ENCODE measurements at places on chromosomes 11 and 22.
A peak's percentile ranks its signal among the peaks of the same experiment; 100 is the strongest.

DNA sequence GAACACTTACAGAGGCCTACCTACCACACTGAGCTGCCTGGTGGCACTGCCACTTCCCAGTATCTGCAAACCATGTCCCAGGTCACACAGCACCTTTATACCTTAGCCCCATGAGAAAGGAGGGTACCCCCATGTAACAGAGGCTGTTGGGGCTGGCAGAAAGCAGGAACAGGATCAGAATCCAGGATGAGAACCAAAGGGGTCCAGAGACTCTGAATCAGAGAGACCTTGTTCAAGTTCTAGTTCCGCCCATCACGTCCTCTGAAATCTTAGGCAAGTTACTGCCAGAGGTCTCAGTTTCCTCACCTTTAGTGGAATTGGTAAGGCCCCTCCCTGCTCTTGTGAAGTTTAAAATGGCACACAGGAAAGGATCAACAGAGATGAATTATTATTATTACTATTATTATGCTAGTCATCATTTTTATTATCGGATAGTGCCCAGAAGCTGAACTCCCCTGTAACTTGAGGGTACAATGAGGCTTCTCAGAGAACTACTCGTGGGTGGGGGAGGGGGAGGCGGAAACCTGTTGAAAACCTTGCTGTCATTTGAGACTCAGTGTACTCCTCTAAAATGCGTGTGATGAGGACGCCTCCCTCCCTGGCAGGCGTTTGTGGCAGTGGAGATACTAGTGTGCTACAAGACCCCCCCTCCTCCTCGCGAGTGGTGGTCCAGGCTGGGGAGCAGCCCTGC, 9.3 kb downstream of the SELENOM start:
- DNase-seq = no peak

GRCh38 chr11:32983506-32983905, 32.2 kb upstream of the DEPDC7 start:
- no peak for DNase-seq

GRCh38 chr22:38452373-38453065, 2.5 kb downstream of the KCNJ4 start:
- no peak for DNase-seq

GRCh38 chr11:5288108-5288905, 13.4 kb downstream of the OR51B4 start:
- no peak for DNase-seq

DNA sequence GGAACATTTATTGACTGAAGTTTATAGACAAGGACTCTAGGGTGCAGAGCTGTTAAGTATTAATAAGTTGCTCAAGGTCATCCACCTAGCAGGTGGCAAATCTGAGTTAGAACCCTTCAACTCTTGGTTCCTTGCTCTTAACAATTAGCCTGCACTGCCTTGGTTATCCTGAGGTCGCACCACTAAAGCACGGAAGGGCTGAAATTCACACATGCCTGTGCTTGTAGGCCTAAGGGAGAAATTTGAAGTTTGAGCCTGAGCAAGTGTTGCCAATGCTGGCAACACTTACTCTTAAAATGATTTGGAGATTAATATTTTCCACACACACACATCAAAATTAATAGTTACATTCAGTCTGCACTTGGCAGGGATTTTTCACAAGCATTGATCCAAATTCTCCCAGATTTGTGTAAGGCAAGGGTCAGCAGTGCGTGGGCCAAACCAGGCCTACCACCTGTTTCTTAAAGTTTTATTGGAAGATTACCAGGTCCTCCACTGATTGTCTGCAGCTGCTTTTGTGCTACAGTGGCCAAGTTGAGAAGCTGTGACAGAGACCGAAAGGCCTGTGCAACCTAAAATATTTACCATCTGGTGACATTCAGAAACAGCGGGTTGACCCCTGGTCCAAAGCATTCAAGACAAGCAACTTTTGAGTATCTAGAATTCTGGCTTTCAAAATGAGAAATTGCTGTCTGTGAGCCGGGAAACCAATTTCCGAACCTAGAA, 16.3 kb downstream of the APOL5 start:
- no peak for DNase-seq

GRCh38 chr11:46352063-46352841, 5.0 kb downstream of the DGKZ start:
- peak; percentile 60 for DNase-seq

DNA sequence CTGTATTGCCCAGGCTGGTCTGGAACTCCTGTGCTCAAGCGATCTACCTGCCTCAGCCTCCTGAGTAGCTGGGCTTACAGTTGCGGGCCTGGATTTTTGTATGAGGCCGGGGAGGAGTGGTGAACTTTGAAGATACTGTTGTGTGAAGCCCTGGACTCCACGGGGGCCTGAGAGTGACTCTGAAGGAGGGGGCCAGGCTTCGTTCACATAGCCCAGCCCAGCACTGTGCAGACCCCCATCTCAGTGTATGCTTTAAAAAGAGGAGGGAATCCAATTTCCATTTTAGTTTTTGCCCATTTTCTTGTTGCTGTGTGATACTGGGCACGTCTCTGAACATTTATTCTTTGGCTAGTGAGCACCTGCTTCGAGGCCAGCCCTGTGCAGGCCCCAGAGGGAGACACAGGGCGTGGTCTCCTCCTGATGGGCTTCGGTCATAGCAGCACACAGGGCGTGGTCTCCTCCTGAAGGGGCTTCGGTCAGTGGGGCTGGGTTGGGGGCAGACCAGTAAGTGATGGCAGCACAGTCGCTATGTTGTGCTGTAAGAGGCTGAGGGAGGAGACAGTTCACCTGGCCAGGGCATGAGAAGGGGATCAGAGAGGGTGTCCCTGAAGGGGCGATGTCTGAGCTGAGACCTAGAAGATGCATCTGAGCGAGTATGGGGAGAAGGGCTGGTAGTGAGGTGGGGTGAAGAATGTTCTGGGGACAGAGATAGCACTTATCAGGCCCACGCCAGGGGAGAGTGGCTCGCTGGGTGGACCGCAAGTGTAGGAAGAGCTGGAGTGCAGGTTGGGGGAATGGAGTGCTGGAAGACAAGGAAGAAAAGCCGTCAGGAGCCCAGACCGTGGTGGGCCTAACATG, 14.0 kb downstream of the SAMM50 start:
- DNase-seq = no peak

DNA sequence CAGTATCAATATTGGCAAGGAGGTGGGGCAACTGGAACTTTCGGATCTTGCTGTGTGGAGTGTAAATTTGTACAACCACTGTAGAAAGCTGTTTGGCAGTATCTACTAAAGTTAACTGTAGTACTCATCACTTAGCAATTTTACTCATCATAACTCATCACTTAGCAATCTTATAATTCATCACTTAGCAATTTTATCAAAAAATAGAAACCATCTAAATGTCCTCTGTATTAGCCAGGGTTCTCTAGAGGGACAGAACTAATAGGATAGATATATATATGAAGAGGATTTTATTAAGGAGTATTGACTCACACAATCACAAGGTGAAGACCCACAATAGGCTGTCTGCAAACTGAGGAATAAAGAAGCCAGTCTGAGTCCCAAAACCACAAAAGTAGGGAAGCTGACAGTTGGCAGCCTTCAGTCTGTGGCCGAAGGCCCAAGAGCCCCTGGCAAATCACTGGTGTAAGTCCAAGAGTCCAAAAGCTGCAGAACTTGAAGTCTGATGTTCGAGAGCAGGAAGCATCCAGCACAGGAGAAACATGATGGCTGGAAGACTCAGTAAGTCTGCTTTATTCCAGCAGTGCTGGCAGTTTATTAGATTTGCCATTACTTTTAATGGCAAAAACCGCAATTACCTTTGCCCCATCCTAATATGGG, 92.9 kb upstream of the USP47 start:
- no peak for DNase-seq

- peak; percentile 68 for DNase-seq
These were observed at the start of gene SWAP70 for GRCh38 chr11:9663699-9664275. Gene SWAP70 (plus strand): TSS chr11:9664077. CDS start chr11:9664180, 103 bp downstream.

DNA sequence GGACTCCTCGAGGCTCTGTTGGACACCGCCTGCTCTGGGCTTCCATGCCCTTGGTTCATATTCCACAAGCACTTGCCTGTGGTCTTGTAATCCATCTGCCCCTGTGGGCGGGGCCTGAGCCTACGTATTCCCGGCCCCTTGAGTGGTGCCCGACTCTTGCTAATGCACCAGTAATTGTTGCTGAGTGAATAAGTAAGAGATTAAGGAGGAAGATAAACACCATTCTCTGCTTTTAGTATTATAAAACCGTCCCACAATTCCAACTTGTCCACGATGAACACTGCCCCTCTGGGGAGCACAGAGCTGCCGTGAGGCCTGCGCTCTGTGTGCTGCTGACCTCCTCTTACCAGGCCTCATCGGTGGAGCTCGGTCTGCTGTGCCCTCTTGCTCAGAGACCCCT, 50.3 kb downstream of the MICAL2 start:
- no peak for DNase-seq

DNA sequence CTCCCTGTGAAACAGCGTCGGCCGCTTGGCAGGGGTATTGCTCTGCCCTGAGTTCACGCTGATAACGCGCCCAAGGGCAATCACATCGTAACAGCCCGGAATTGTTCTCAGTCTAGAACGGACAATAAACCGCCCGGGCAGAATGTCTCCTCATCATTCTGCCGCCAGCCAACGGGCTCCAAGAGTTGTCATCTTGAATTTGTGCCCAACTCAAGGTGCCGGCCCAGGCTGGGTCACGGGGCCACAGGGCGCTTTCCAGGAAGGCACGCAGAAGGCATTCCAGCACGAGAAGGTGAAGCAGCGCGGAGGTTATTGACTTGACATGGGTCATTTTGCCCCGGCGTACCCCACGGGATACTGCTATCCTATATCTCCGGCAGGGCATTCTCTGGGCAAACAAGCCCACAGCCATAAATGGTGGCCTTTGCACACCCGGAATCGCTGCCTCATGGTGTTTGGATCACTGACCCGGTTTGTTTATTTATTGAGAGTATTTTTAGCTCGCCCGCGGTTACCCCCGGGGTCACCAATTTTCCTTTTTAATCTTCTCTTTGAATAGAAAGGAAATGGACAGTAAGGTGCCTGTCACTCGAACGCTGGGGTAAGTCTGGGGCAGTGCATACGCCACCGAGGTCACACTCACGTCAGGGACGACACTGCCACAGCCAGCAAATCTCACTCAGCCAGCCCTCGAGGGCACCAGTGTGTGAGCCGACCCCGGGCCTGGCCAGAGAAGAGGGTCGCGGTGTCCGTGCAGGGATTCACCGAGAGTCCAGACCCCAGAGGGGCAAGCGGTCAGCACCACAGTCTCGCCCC, 72.4 kb upstream of the FGF3 start:
- DNase-seq = no peak

GRCh38 chr11:118842369-118842768, 41.3 kb upstream of the CXCR5 start:
- no peak for DNase-seq

DNA sequence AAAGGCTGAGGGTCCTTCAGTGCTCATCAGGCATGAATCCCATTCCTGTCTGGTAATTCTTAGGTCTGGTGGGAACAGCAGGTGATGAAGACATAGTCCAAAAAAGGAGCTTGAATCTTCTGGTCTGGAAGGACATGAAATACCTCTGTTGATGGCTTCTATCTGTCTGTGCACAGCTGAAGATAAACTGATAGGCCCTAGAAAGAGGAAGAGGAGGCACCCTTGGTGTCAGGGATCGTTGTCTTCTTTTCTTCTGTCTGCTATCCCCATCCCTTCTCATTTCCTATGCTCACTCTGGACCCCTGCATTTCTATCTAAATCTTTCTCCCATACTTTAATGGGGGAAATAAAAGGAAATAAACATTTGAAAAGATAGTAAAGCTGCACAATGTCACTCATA, 9.4 kb downstream of the AGBL2 start:
- no peak for DNase-seq

DNA sequence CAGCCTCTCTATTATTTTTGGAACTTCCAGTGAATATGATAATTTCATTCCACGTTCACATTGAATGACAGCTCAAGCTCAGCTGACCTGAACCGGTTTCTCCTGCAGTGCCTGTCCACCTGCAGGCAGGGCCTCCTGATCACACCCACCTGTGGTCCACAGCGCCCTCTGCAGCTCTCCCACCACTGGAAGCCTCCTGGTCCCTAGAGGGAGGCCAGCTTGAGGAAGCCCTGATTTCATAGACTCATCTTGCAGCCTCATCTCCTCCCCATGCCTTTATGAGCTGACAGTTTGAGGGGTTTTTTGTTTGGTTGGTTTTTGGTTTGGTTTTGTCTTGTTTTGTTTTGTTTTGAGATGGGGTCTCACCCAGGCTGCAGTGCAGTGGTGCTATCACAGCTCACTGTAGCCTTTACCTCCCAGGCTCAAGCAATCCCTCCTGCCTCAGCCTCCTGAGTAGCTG, 29.9 kb upstream of the MALAT1 start:
- no peak for DNase-seq

DNA sequence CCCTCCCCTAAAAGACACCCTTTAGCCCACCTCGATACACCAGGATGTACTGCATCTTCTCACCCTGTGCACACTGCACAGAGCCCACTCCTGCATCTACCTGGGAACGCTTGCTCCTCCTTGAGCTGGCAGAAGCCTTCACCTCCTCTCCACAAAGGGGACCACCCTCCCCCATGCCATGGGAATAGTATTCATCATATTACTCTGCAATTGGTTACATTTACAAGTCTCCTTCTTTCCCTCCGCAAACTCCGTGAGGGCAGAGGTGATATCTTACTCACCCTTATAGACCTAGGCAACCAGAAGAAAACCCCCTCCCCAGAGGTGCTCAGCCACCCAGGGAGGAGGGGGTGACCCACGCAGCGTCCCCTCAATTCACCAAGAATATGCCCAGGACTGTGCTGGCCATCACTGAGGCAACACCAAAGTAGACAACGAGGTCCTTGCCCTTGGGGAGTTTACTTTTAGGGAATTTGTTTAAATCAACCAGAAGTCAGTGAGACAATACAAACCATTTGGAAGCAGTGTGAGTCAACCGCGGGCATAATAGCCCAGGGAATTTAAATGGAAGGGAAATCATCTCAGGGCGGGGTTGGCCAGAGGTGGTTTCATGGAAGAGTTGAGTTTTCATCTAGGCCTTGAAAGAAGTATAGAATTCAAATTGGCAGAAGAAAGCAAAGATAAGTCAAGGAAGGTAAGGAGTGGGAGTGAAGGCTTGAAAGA, 214.5 kb downstream of the BARX2 start:
- DNase-seq = no peak

- no peak for DNase-seq
These were observed 653.5 kb downstream of the FAM181B start for GRCh38 chr11:82080160-82080559.

- no peak for DNase-seq
These were observed 12.2 kb downstream of the MOV10L1 start for GRCh38 chr22:50101870-50102565.

DNA sequence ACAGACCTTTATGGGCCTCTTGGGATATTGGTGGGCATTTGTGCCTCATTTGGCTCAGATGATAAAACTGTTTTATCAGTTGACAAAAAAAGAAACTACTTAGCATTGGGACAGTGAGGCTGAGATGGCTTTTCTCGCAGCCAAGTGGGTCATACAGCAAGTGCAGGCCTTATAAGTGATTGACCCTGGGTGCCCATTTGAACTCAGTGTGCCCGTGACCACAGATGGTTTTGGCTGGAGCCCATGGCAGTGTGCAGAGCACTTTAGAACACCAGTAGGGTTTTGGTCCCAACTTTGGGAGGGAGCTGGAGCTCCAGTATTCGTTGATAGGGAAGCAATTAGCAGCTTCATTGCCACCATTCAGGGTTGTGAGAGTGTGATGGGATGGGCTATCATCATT, 404.5 kb upstream of the LARGE1 start:
- DNase-seq = no peak
